ENCODE measurements at places on chromosomes 5 and 9.

DNA sequence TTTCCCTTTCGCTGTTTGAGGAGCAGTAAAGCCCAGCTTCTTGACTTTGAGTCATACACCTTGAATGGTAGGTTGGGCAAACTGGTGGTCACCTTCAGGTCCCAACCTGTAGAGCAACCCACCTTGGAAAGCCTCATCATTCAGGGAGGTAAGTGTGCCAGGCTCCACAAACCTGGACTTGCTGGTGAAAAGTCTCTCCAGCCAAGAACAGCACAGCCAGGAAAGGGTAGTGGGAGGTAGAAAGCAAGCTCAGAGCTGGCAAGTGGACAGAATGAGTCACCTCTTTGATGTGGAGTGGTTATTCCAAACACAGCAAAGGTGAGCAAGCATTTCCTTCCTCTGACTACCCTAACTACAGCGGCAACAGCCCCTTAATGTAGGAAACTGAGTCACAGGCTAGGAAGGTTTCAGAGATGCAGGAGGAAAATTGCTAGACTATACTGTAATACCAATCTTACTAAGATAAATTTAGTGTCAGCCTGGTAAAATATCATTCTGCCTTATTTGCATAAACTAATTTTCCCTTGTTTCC is 117.5 kb upstream of the MTAP start:
- peak; percentile 69 for DNase-seq

DNA sequence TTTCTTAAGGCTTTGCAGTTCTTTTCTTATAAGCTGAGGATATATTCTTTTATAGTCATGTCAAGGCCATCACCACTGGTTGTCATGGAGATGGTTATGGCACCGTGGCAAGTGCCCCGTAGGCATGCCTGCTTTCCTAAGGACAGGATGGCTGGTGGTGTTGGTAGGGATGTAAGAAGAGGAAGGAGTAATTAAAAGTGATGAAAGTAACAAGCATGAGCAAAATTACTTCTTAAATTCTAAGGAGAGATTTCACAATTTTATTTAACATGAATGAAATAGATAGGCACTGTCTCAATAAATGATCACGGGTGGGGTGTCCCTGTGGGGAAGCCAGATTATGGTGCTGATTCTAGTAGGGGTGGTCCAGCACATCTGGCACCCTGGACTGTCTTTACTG is 290.2 kb upstream of the KLF4 start:
- no peak for DNase-seq

DNA sequence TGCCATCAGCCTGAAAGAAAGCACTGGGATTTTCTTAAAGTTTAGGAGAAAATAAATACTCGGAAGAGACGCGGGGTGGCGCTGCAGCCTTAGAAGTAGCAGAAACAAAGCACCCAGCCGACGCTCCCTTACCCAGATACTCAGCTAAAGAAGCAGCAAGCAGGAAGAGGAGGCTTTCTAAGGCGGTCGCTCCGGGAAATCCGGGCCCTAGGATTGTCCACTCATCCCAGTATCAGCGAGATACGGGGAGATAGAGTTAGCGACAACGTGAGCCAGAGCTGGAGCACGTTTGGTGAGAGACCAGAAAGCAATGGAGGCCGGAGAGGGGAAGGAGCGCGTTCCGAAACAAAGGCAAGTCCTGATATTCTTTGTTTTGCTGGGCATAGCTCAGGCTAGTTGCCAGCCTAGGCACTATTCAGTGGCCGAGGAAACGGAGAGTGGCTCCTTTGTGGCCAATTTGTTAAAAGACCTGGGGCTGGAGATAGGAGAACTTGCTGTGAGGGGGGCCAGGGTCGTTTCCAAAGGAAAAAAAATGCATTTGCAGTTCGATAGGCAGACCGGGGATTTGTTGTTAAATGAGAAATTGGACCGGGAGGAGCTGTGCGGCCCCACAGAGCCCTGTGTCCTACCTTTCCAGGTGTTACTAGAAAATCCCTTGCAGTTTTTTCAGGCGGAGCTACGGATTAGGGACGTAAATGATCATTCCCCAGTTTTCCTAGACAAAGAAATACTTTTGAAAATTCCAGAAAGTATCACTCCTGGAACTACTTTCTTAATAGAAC is at the start of gene PCDHB2:
Gene PCDHB2 (plus strand): TSS at position 135 of the 782 bp plus-strand sequence. CDS start 176 bp downstream, at position 311.
- no peak for DNase-seq

DNA sequence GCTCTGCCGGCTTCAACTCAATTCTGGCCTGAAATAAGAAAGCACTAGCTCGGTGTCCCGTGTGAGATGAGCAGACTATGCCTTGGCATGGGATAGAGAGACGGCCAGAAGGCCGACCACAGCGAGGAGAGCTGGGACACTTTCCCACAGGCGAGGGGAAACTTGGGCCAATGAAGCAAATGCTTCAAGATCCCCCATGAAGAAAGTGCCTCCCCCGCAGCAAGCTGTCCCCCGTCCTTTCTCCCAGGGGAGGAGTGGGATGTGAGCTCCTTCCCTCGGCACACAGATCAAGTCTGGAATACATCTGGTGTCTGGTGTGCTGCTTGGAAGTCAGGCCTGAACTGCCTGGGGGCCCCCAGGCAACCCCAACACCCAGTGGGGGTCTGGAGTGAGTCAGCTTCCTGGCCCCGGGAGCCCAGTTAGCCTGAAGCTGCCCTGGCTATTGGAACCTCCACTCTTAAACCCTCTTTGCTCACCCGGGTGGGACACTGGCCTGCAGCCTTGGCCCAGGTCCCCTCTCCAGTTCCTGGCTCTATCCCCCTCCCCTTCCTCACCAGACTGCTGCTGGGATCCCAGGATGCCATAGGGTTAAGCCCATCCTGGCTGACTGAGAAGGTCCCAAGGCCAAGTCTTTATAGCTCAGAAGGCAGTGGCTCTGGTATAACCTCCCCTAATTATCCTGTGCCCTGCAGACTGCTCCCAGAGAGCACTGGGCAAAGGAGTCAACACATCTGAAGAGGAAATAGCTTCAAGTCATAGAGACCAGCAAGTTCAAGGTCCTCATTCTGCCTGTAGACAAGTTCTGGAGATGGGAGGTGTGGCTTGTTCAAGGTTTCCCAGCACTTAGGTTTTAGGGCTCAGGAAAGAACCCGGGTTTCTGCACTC is 205.3 kb downstream of the TTLL11 start:
- no peak for DNase-seq

DNA sequence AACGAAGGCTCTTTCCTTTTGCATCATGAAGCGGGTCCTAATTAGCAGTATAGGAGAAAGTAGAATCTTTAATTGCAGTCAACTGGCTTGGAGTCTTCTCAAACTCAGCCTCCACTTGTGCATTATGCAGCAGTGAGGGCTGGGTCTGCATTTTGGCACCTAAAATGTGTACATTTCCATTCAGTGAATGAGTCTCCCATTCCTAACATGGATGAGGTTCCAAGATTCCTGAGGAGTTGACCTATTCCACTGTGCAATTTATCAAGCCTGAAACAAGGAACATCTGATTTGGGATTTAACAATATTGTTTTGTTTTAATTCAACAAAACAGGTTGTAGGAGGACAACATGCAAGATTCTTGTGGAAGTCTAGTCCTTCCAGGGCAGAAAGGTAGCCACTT is 171.8 kb upstream of the S1PR3 start:
- no peak for DNase-seq

GRCh38 chr5:59833448-59833847 is 60.1 kb downstream of the PDE4D start:
- DNase-seq, result no peak

DNA sequence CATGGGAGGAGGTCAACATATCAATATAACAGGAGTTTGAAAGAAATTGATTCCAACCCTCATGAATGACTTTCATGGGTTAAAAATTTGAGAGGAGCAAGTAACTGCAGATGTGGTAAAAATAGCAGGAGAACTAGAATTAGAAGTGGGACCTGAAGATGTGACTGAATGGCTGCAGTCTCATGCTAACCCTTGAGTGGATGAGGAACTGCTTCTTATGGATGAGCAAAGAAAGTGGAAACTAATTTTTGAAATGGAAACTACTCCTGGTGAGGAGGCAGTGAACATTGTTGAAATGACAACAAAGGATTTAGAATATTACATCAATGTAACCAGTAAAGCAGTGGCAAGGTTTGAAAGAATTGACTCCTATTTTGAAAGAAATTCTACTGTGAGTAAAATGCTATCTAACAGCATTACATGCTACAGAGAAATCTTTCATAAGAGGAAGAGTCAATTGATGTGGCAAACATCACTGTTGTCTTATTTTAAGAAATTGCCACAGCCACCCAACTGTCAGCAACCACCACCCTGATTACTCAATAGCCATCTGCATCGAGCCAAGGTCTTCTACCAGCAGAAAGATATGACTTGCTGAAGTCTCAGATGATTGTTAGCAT is 1683.2 kb downstream of the MAT2B start:
- no peak for DNase-seq

GRCh38 chr9:92349771-92350739 is 24.3 kb downstream of the CENPP start:
- DNase-seq, result no peak

DNA sequence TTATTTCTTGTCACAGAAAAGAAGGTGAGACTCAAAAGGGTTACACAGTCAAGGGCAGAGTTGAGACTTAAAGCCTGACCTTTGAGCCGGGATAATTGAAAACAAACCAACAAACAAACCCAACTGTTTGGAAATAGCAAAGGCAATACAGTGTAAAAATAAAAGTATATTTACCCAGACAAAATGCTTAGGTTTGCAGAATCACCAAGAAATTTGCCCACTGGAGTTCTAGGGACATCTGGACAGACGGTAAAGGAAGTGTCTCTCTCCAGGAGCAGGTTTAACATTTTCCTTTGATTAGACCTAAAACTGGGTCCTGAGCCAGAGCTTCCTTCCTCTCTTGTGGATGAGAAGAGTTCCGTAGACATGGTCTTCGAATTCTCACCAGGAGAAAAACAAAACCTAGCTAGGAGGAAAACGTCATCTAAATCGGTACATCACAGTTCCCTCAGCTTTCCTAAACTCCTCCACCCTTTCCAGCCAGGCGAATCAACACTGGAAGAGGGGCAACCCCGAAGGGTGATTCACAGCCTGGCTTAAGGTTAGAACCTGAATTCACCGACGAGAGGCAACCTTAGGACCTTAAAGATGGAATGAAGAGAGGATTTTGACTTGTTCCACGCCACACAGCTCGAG is 673 bp downstream of the CDC25C start:
- DNase-seq, result no peak

DNA sequence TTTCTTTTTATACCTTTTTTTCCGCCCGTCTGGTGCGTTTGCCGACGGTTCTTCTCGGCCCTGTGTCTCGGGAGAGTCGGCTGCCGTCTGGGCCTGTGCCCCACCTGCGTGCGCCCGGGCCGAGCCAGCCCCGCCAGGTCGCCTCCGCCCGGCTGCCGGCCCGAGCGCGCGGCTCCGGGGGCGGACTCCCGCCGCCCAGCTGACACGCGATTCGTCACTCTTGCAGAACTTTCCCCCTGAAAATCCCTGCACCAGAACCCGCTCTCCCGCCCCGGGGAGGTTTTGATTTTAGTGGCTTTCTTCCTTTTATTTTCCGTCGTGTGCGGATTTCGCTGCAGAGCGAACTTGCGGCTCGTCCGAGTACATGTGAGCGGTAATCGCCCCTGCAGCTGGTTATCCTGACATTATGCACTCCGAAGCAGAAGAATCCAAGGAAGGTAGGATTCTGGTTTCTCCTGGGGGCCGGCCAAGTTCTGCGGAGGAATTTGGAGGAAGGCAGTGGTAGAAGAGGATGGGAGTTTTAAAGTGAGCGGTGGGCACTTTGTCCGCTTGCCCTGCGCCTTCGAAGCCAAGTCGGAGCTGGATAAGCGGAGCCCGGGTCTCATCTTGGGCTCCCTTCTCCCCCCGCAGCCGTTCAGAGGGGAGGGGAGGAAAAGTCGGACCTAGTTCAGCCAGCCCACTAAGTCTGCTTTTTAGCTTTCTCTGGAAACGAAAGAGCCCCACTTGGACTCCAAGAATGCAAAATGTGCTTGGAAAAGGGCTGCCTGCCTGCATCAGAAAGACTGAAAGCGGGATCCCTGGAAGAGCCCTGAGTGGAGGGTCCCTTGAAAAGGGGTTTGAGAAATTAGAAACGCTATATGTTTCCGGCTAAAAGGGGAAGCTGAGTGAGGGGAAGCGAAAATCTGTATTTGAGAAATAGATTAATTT is at the start of gene TNFAIP8:
Gene TNFAIP8 (plus strand): TSS at position 335 of the 927 bp plus-strand sequence. CDS start 72 bp downstream, at position 407.
- DNase-seq, result peak; percentile 69

- no peak for DNase-seq
Observed at GRCh38 chr5:139486201-139486600, 3.6 kb upstream of the STING1 start.

DNA sequence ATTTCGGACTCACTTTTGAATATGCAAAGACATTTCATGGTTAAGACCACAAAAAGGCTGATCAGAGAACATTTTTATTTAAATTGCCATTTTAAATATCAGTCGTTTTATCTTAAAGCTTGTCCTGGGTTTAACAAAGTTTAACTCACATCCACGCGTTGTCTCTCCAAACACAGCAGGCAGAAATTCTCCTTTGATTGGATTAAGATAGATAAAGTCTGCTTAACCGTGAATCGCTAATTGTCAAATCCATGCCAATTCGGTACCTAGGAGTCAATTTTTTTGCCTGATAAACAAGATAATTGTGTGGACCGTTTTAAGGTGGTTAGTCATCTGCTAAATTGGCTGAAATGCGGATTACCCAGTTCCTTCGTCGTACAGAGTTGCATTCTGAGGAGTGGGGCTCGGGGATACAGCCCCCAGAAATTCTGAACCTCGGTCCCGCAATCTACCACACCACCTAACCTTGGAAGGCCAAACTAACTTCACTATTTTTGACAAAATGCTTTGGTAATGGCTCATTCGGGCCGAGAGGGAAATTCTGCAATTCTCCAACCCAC is 665 bp upstream of the BTF3 start:
- no peak for DNase-seq

DNA sequence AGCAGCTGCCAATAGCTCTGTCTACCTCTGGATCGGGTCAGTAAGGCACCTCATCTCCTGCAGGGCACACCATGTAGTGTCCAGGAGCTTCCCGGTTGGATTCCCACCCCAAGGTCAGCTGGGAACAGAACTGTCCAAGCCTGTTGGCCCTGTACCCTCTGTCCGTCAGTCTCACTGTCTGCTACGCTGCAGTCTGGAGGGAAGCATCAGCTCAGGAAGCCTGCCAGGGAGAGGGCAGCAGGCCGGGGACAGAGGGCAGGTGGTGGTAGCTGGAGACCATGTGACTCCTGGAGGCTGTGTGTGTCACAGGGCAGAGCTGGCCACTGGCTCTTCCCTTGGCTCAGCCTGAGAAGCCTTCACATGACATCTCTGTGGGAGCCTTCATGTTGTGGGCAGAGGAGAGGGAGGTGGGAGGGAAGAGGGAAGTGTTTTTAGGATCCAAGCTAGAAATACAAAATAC is 134.5 kb downstream of the SEC61B start:
- no peak for DNase-seq

DNA sequence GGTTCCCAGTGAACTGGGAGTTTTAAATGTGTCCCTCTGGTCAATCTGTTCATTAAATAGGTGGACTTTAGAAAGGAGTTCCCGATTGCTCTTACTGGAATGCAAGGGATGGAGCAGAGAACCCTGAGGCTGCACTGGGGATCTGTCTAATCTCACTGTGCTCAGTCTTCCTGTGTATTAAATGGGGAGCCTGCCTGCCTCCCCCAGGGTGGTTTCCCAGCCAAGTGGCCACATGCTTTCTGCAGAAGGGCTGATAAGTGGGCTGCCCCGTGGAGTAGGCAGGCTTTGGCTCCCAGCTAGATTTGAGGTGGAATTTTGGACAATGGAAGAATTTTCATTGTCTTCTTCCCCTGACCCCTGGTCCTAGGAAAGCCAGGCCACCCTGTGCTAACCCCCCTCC is 14.0 kb upstream of the PHYHD1 start:
- no peak for DNase-seq
